Omental fat pad (tissue), 4 donors: ENCODE measurements at places on chromosomes 12 and 14. TPM values are rescaled to one million over a fixed set of nuclear protein-coding genes. Genes with fewer than 3 reads are reported as not detected.

NELL2 gene
- 9.6 TPM for total RNA-seq

NDUFA9 gene
- total RNA-seq: 39.6 TPM

GPD1 gene
- 2,252 TPM for total RNA-seq

FAM234B gene
- total RNA-seq: 14.2 TPM

RNASE3 gene
- not detected for total RNA-seq

KRT78 gene
- total RNA-seq: not detected

NEUROD4 gene
- not detected for total RNA-seq

ANKRD33 gene
- not detected for total RNA-seq

DPY19L2 gene
- 7.1 TPM for total RNA-seq

PMEL gene
- 0.75 TPM for total RNA-seq

INSM2 gene
- not detected for total RNA-seq

RASAL1 gene
- not detected for total RNA-seq

SLCO1B1 gene
- total RNA-seq: not detected
